ENCODE measurements at places on chromosomes 4 and X. TPM values are rescaled to one million over a fixed set of nuclear protein-coding genes. Genes with fewer than 3 reads are reported as not detected.

GRCh38 chrX:120522820-120523219, 37.9 kb downstream of the CUL4B start:
- no peaks in the 10 kb centered on the region for H3K4me1 ChIP-seq
- H3K27ac ChIP-seq: no peak overlapping the region
- H3K27me3 ChIP-seq: no peaks in the 10 kb centered on the region
- H3K4me3 ChIP-seq: no peak overlapping the region
- DNase-seq: no peak

Gene RNF4
- 87.5 TPM for total RNA-seq

DNA sequence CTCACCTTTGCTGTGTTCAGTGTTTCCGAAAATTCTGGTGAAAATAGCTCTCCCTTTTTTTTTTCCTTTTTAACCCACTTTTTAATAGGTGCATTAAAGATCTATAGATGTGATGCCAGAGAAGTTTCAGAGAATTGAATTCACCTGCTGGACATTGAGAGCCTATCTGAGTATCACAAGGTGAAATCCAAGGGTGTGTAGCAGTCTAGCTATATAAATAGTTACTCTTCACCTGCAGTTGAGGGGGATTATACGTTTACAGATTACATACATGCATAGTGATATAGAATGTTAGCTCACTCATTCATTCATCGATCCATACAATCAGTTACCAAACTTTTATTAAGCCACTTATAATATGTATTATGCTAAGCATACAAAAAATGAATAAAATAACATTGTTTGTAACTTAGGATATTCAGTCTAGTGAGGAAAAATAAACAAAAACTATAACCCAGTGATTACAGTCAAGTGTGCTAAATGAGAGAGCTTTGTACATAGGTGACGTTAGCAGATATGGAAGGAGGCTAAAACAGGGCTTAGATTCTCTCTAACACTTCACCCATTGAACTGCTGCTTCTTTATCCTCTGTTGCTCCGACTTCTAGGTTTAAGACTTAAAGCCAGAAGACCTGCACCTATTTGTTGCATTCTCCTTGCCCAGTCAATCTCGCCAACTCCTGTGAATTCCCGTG, 769.0 kb downstream of the STIM2 start:
- no peaks in the 10 kb centered on the region for H3K27me3 ChIP-seq
- no peak for DNase-seq
- H3K27ac ChIP-seq: no peak overlapping the region
- no peaks in the 10 kb centered on the region for H3K4me1 ChIP-seq

Gene CD99L2
- total RNA-seq: 8.4 TPM

Gene OTOP1
- total RNA-seq: not detected

Gene PAGE5
- total RNA-seq: not detected

DNA sequence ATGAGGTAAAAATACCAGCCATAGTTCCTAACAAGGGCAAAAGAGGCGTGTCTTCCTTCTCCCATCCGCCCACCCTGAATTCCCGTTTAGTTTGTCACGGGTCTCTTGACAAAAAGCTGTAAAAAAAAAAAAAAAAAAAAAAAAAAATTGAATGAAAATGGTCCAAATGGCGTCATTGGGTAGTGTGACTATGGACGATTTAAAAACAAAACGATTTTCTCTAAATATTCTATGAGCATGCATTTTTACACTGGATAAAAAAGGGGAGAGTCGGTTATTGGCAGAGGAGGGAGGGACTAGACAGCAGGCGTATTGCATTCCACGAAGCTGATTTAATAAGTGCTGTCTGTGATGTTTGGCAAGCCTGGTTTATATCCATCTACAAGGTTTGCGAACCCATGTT, at the start of gene FAM133A:
TSS of gene FAM133A (plus strand) at position 338 of the 403 bp plus-strand sequence. CDS start 35,214 bp downstream, outside the sequence.
- DNase-seq: no peak
- peak within 1 kb of the TSS; percentile 87 for H3K27ac ChIP-seq
- no peaks in the 10 kb centered on the region for H3K36me3 ChIP-seq
- peaks cover 12% of the 10 kb centered on the region for H3K4me1 ChIP-seq
- peak within 1 kb of the TSS; percentile 87 for H3K4me3 ChIP-seq

- no peak for DNase-seq
- H3K4me3 ChIP-seq: no peak overlapping the region
- H3K36me3 ChIP-seq: no peaks in the 10 kb centered on the region
- H3K4me1 ChIP-seq: peaks cover 6% of the 10 kb centered on the region
Measured at GRCh38 chr4:84684361-84684760, 101.4 kb downstream of the CDS1 start.

Gene NOX1
- not detected for total RNA-seq

Gene CITED1
- not detected for total RNA-seq

Gene EDA
- total RNA-seq: 0.73 TPM

- no peak overlapping the region for H3K4me3 ChIP-seq
- no peak overlapping the region for H3K27ac ChIP-seq
- H3K36me3 ChIP-seq: no peaks in the 10 kb centered on the region
- no peak for DNase-seq
- peaks cover 4% of the 10 kb centered on the region for H3K27me3 ChIP-seq
Measured at GRCh38 chr4:3851211-3851610, 85.0 kb downstream of the ADRA2C start.

Gene ABLIM2
- 0.64 TPM for total RNA-seq

Gene FAM236A
- not detected for total RNA-seq

DNA sequence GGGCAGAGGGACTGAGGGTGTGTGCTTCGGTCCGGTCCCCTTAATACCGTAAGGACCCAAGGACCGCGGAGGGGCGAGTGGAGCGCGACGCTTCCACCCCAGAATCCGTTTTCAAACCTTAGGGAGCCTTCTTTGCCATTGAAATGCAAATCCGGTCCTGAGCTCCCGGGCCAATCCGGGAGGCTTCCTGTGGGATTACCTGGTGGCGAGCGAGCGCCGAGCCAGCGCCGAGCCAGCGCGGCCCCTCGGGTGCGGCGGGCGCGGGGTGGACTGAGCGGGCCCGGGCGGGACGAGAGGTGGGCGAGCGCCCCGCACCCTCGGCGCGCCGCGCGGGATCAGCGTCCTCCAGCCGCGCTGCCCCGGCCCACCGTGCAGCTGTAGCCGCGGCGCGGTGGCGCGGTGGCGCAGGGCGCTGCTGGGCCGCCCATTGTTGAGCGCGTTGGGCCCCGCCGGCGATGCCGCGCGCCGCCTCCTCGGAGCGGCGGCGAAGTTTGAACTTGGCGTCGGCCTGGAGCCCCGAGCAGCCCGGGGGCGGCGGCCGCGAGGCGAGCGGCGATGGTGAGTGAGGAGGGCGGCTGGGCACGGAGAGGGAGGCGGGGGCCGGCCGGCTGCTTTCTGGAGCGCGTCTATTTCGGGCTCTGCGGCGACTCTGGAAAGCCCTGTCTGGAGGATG, 208.7 kb downstream of the SOWAHB start:
- peak; percentile 51 for DNase-seq
- peaks cover 12% of the 10 kb centered on the region for H3K4me1 ChIP-seq
- no peaks in the 10 kb centered on the region for H3K36me3 ChIP-seq
- peak overlapping the region; percentile 54 for H3K4me3 ChIP-seq

DNA sequence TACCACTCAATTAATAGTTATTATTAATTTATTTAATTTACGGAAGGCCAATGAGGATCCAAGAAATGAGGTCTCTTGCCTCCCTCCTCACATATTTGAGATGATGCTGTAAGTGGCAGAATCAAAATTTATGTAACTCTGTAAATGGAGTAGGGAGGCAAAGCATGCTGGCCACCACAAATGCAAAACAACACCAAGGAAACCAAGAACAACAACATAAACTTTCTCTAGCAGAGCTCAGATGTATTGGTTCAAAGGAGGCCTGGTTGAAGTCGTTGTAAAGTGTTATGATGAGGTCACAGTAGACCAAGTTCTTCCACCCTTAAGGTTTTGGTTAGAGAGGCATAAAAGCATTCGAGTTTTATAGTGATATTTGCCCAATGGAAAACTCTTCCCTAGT, 194.8 kb upstream of the FAT1 start:
- no peak for DNase-seq
- no peaks in the 10 kb centered on the region for H3K36me3 ChIP-seq
- H3K27ac ChIP-seq: no peak overlapping the region
- H3K4me1 ChIP-seq: no peaks in the 10 kb centered on the region

DNA sequence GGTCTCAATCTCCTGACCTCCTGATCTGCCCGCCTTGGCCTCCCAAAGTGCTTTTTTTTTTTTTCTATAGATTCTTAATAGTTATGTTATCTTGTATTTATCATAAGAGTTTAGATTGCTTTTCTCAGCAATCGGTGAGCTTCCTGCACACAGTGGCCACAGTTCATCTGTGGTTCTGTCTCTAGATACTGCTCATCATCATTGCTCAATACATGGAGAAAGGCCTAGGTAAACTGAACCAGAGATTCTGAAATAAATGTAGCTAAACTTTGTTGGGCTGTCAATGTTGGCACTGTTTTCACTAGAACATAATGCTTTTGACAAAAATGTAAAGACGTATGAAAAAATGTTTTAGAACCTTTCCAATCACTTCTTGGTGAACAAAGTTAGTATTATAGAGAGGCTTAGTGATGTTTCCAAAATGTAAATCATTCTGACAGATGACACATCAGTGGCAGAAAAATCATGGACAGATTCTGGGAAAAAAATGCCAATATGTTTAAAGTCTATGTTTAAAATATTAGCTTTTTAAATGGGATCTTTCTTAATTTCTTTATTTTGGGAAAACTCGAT, 50.0 kb upstream of the LIMCH1 start:
- H3K4me1 ChIP-seq: no peaks in the 10 kb centered on the region
- H3K36me3 ChIP-seq: no peaks in the 10 kb centered on the region
- H3K27me3 ChIP-seq: no peaks in the 10 kb centered on the region
- H3K27ac ChIP-seq: no peak overlapping the region

DNA sequence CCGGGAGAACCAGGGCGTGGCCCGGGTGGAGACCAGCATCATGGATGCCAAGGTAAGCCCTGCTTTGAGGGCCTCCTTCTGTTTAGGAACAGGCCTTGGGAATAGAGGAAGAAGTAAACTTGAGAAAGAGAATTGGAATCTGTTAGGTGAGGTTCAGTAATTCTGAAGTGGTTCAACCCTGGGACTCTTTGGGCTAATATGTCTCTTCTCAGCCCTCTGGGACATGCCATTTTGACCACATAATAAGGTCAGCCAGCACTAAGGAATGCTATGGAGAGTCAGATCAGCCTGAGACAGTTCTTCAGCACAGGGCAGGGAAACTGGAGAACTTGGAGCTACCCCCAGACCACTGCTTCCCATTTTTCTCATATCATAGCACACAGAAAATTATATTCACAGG, 63.3 kb upstream of the PRPS1 start:
- H3K4me3 ChIP-seq: no peak overlapping the region
- no peak overlapping the region for H3K27ac ChIP-seq
- DNase-seq: no peak
- no peaks in the 10 kb centered on the region for H3K4me1 ChIP-seq

DNA sequence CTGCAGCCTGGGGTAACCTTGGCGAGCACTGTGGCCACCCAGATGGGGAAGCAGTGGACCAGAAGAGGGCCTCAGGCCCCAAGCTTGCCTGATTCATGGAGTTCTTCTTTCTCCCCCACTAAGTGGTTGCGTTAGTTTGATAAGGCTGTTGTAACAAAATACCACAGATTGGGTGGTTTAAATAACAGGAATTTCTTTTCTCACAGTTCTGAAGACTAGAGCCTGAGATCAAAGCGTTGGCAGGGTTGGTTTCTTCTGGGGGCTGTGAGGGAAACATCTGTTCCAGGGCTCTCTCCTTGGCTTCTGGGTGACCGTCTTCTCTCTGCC, 105.7 kb upstream of the GATB start:
- DNase-seq: no peak
- peaks cover 2% of the 10 kb centered on the region for H3K27me3 ChIP-seq
- peaks cover 3% of the 10 kb centered on the region for H3K4me1 ChIP-seq
- no peak overlapping the region for H3K27ac ChIP-seq
- H3K4me3 ChIP-seq: no peak overlapping the region
- H3K36me3 ChIP-seq: no peaks in the 10 kb centered on the region

Gene FHIP1A
- 0.39 TPM for total RNA-seq

Gene IQSEC2
- total RNA-seq: 0.21 TPM

Gene PABPC1L2B
- total RNA-seq: not detected

Gene MAGEE2
- total RNA-seq: not detected

GRCh38 chr4:185576962-185577950, 41.9 kb upstream of the PDLIM3 start:
- H3K4me1 ChIP-seq: no peaks in the 10 kb centered on the region
- H3K27me3 ChIP-seq: peaks cover 16% of the 10 kb centered on the region
- no peak overlapping the region for H3K27ac ChIP-seq
- no peak overlapping the region for H3K4me3 ChIP-seq
- H3K36me3 ChIP-seq: no peaks in the 10 kb centered on the region

DNA sequence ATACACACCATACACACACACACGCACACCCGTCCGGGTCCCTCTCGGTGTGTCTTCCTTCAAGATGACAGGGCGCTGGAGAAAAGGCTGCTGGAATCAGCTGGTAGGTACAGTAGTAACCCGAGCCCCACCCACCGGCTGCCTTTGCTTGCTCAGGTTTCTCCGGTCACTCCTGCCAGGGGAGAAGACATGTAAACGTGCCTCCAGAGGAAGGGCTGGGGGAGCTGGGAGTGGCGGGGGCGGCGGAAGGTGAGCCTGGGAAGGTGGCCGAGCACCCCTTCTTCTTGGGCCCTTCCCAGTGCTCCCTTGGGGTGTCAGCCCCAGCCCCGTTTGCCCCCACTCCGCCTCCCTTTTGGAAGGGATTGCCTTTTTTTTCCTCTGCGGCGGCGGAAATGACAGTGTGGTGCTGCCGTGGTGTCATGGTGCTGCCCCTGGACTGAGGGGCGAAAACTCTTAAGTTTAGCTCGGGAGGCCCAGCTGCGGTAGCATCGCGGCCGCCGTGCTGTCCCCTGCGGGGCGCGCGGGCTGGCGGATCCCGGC, at the start of gene MID2:
TSS of gene MID2 (plus strand) at position 169 of the 540 bp plus-strand sequence. CDS start 561 bp downstream, outside the sequence.
- peaks cover 43% of the 10 kb centered on the region for H3K4me1 ChIP-seq
- H3K36me3 ChIP-seq: no peaks in the 10 kb centered on the region
- peak within 1 kb of the TSS; percentile 72 for H3K27ac ChIP-seq

Gene PDE6B
- 16.2 TPM for total RNA-seq

GRCh38 chr4:95018785-95019184, 261.0 kb downstream of the BMPR1B start:
- H3K4me3 ChIP-seq: no peak overlapping the region
- no peak for DNase-seq
- H3K27ac ChIP-seq: no peak overlapping the region
- no peaks in the 10 kb centered on the region for H3K27me3 ChIP-seq
- no peaks in the 10 kb centered on the region for H3K36me3 ChIP-seq

GRCh38 chrX:134760650-134761049, 102.4 kb upstream of the PLAC1 start:
- H3K36me3 ChIP-seq: no peaks in the 10 kb centered on the region
- no peaks in the 10 kb centered on the region for H3K27me3 ChIP-seq
- no peak overlapping the region for H3K27ac ChIP-seq

GRCh38 chr4:125770814-125771398, 456.2 kb downstream of the FAT4 start:
- H3K27ac ChIP-seq: no peak overlapping the region
- no peaks in the 10 kb centered on the region for H3K4me1 ChIP-seq
- no peaks in the 10 kb centered on the region for H3K36me3 ChIP-seq
- H3K4me3 ChIP-seq: no peak overlapping the region

Gene CTAG1B
- not detected for total RNA-seq

DNA sequence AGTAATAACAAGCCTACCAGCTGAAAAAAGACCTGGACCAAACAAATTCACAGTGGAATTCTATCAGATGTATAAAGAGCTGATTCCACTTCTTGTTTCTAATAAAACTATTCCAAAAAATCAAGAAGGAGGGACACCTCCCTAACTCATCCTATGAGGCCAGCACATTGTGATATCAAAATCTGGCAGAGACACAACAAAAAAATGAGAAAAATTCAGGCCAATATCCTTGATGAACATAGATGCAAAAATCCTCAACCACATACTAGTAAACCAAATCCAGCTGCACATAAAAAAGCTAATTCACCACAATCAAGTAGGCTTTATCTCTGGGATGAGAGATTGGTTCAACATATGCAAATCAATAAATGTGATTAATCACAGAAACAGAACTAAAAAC, 147.9 kb upstream of the NEIL3 start:
- no peak overlapping the region for H3K27ac ChIP-seq
- no peaks in the 10 kb centered on the region for H3K4me1 ChIP-seq
- no peaks in the 10 kb centered on the region for H3K36me3 ChIP-seq
- H3K27me3 ChIP-seq: no peaks in the 10 kb centered on the region
- no peak for DNase-seq
